ENCODE measurements at places on chromosomes 16 and 17.

DNA sequence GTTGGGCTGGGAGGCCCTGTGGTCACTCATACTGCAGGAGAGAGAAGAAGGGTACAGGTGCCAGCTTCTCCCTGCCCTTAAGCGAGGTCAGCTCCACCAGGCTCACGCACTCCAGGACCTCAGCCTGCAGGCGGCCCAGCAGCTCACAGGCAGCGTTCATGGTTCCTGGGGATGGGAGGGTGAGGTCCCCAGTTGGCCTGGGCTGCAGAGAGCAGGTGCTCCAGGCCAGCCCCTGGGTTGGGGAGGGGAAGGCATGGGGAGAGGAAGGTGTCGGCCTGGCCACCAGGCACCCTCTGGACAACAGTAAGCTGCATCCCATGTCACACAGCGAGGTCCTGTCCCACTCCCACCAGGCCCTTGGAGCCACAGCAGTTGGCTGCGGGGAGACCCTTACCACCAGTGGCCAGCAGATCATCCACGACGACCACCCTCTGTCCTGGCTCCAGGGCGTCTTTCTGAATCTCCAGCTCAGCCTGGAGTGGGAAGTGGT lies 2.0 kb downstream of the APRT start:
- DNase-seq: no peak

DNA sequence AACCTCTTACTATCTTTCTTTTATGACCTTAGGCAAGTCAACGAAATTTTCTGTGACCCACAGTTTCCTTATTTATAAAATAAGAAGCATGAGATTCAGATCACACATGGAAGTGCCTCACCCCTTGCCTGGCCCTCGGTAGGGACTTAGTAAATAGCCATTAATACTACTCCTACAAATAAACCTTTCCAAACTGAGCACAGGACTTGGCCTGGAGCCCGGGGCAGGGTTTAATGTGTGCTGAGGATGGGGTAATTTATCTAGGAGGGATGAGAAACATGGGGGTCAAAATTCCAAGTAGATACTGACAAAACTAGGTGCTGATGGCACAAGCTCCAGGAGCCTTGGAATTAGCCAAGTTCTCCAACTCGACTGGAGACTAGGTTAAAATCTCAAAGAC lies 35.0 kb downstream of the PITPNC1 start:
- DNase-seq: no peak

DNA sequence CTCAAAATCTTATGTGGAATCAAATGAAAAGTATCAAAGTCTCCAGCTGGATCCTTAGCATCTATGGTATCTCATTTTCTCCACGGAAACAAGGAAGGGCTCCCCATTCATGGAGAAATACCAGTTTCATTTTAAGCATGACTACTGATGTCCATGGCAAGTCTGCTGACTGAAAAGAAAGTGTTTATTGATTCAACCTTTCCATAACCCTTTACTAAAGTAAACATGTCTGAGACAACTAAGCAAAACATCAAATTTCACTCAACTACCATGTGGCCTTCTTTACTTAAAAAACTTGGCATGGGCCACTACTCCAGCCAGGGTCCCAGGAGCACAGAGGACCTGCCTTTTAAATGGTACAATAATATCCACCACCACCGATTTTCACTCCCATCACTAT lies 928.0 kb upstream of the SOX9 start:
- DNase-seq: no peak

DNA sequence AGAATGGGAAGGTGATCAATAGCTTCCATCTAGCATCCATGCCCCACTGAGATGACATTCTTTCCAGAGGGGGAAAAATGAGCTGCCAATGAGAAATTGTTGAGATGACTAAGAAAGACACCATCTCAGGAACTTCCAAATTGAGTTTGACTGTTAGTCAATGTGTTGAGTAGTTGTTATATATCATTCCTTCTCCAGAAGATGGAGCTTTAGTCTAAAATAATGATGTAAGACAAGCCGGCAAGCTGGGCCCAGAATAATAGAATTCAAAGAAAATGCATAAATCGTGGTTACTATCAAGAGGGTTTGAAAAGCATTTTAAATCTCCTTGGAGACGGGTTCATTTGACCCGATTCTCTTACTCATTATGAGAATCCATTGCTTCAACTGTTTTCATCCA lies 71.0 kb upstream of the ATF7IP2 start:
- DNase-seq: no peak

DNA sequence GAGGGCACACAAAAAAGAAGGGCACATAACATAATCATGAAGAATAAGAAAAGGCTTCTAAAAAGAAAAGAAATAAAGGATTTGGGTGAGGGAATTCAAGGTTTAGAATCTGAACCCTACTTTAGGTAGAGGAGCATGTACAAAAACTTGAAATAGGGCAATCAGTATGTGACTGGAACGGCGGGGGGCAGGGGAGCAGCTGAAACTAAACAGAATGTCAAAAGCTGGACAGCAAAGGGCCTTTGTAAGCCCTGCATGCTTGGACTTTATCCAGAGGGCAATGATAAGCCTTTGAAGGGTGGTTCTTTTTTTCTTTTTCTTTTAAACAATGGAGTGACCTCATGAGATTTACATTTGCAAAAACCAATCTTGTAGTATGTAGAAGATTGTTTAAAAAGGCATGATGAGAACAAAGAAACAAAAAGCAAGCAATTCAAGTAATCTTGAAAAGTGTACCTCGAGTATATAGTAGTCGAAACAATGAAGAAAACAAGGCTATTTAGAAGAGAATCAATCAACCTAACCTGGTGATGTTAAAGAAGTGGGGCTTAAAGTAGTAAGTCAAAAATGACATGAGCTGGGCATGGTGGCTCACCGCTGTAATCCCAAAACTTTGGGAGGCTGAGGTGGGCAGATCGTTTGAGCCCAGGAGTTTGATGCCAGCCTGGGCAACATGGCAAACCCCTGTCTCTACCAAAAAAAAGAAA lies 46.7 kb upstream of the ANKFY1 start:
- no peak for DNase-seq

- DNase-seq: no peak
Observed at GRCh38 chr17:29593591-29594518, 923 bp downstream of the ANKRD13B start.
